ENCODE measurements at places on chromosomes 4 and X.

DNA sequence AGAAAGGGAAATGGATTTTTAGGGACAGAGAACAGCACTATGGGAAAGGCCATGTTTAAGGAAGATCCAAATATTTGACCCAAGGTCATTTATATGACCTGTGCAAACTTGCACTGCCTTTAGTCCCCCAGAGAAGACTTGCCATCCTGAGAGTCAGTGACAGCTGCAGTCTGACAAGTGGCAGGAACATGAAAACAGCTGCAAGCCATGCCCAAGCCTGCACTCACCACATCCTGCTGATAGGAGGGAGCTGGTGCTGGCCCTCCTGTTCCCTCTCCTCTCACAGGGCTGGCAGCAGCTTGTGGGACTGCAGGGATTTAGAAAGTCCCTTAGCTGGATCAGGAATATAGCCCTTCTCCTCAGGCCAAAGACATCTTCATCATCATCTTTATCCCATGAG lies 187.7 kb downstream of the RAP1GDS1 start:
- DNase-seq, result no peak

DNA sequence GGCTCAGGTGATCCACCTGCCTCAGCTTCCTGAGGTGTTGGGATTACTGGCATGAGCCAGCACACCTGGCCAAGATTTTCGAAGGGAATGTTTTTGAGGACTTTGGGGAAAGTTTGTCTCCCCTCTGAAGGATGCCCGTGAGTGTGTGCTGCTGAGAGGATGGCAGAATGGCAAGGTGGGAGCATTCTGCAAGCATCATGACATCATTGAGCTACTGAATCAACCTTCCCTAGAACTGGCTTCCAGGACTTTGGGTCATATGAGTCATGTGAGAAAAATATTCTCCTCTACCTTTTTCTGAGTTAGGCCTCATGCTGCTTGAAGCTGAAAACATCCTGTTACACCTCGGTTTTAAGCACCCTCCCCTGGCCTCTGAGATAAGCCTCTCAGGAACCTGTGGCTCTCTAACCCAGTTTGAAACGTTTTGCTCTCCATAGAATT lies 31.0 kb downstream of the TMEM131L start:
- peak; percentile 46 for DNase-seq

GRCh38 chrX:84046403-84046984 lies 141.5 kb downstream of the RPS6KA6 start:
- no peak for DNase-seq

DNA sequence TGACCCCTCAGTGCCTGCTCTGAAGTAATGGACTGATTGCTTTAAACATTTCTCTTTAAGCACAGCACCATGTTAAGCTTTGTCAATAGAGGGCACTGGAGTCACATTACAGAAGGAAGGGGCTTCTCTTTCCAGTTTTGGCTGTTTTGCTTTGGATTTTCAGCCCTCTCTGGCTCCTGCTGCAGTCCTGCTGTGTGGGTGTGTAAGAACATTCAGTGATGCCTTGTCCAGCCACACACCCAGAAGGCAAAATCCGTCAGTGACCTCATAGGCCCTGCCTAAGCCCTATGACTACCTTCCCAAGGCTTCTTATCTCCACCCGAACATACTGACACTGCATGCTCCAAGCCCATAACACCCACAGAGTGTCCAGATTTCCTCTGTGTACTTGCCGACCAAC lies 215.3 kb upstream of the CTSO start:
- no peak for DNase-seq

DNA sequence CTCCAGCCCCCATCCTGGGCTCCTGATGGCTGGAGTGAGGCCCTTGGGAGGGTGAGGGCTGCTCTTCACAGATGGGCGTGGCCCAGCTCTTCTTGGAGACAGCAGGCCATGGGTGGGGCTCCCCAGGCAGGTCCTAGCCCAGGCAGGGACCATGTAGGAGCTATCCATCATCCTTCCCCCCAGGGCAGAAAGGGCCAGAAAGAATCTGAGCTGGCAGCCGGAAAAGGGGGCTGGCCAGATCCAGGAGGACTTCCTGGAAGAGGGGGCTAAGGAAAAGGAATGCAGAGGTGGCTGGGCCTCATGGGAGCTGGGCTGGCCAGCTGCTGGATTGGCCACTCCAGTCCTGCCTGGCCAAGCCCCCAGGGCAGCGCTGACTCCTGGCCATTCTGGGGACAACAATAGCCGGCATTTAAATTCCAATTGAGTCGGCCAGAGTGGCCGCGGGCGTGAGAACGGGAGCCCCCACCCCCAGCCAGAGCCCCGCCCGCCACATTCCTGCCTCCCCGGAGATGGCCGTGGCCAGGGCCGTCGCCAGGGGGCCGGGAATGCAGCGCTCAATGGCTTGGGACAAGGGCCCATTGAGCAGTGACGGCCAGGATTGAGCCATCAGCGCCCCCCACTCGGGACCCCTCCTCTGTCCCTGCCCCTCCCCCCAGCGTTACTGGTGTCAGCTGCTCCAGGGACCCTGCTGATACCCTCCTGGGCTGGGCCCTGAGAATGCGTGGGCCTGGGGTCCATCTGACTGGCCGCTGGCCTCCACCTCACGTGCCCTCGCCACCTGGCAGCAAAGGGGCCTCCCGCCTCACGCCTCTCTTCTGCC lies 15.1 kb upstream of the FGFR3 start:
- no peak for DNase-seq

DNA sequence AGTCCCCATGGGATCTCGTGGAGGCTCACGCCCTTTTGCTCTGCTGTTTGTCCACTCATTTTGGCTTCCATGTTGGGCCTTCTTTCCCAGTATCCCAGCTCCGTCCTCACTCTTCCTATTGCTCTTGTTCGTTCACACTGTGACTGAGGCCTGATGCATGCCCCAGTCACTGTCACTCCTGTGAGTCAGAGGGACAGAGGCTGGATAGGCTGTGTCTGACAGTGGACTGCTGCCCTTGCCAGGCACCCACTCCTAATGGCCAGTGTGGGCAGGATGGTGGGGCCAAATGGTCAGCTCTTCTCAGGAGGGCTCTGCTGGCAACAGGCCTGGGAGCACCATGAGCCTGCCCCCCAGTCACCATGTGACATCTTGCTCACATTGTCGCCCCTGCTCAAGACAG lies 40.0 kb downstream of the HADH start:
- no peak for DNase-seq

- no peak for DNase-seq
Measured at GRCh38 chrX:74230094-74230493, 73.9 kb upstream of the ZCCHC13 start.

- DNase-seq, result no peak
Measured at GRCh38 chr4:137861682-137862081, 329.4 kb upstream of the PCDH18 start.

DNA sequence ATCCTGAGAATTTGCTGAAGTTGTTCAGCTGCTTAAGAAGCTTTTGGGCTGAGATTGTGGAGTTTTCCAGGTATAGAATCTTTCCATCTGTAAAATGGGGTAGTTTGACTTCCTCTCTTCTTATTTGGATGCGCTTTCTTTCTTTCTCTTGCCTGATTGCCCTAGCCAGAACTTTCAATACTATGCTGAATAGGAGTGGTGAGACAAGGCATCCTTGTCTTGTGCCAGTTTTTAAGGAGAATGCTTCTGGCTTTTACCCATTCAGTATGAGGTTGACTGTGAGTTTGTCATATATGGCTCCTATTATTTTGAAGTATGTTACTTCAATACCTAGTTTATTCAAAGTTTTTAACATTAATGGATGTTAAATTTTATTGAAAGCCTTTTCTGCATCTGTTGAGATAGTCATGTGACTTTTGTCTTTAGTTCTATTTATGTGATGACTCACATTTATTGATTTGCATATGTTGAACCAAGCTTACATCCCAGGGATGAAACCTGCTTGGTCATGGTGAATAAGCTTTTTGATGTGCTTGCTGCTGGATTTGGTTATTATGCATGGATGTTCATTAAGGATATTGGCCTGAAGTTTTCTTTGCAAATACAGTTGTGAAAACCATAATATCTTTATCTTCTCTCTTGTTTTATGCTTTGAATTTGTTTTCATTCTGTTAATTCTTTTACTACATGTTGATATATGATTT lies 573.8 kb upstream of the NDST4 start:
- DNase-seq, result no peak
